Activated CD4-positive, alpha-beta T cell treated with anti-CD3 and anti-CD28 coated beads, Interleukin-2, amount 50 U/mL, for 1 hour (primary cell): ENCODE measurements at places on chromosomes 16 and 17.

GRCh38 chr17:55677446-55677845 lies 45.2 kb downstream of the TMEM100 start:
- DNase-seq, result no peak

DNA sequence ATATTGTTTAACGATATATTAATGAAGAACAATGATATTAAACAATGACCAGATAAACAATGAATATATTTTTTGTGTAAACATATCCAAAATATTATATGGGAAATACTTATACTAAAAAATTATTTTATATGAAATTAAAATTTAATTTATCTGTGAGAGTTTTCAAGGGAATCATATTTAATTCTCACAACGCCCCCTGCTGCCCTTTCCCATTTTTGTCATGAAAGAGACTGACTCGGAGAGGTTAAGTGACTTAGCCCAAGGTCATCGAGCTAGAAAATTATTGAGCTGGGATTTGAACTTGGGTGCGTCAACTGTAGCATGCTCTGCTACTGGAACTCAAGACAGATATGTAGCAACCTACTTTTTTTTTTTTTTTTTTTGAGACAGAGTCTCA lies 7.2 kb upstream of the MYCBPAP start:
- peak; percentile 30 for DNase-seq

DNA sequence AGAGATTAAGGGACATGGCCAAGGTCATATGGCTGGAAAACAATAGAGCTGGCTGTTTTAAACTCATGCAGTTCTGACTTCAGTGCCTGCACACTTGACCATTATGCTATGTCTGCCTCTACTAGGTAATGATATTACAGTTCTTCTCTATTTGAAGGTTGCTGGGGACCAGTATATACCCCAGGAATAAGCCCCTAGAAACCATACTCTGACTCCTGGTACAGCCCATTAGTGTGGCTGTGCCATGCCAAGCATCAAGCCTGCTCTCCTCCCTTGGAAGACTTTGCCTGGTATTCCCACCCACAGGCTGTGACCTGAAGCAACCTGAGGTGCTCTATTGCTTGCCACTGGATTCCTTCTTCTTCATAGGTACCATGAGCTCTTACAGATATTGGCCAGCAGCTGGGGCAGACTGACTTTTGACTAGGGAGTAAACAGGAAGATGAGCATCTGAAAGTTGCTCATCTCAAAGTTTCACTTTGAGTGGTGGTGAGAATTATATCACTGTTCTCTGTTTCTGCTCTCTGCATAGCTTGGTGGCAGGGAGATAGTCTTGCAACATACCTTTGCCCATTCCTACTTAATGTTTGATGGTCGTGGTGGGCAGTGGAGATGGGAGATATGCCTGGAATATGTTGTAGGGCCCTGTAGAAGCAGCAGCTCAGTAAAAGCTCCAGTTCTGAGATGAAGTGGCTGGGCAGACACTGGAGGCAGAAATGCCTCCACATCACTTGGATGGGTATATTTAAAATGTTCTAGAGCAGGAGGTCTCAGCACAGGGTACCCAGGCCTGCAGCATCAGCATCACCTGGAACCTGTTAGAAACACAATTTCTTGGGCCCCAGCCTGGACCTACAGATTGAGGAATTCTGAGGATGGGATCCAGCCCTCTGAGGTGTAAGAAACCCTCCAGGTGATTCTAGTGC lies 274.7 kb downstream of the HS3ST4 start:
- no peak for DNase-seq

DNA sequence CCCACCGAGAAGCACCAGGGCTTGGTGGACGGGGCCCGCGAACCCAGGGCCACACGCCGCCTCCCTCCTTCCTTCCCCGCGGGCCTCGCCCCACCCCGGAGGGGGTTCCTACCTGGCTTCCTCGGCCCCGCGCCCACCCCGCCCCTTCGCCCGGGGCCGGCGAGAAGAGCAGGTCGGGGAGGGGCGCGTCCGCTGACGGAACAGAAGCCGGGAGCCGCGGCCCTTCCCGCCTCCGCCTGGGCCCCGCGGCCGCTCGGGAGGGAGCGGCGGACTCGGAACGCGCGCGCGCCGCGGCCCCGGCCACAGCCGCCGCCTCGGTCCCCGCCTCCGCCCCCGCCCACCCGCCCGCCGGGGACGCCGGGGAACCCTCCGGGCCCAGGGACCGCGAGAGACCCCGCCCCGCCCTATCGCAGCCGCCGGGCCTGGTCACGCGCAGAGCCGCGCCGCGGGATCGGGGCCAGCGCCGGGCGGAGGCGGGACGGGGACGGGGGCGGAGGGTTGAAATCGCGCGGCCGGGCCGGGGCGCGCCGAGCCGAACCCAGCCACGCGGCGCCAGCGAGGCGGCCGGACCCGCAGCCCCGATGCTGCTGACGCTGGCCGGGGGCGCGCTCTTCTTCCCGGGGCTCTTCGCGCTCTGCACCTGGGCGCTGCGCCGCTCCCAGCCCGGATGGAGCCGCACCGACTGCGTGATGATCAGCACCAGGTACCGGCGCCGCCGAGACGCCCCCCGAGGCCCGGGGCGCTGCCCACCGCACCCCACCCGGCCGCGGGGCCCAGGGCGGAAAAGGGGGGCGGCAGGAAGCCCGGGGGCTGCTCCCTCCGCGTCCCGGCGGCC lies at the start of gene TLCD3A:
Gene TLCD3A, plus strand, starts transcription at position 530 of the 835 bp plus-strand sequence. Its CDS starts 52 bp downstream, at position 582.
- DNase-seq, result peak; percentile 44

GRCh38 chr17:78991017-78991738 lies 11.5 kb upstream of the LGALS3BP start:
- DNase-seq, result no peak

GRCh38 chr16:17177959-17178905 lies 292.5 kb downstream of the XYLT1 start:
- DNase-seq, result no peak

DNA sequence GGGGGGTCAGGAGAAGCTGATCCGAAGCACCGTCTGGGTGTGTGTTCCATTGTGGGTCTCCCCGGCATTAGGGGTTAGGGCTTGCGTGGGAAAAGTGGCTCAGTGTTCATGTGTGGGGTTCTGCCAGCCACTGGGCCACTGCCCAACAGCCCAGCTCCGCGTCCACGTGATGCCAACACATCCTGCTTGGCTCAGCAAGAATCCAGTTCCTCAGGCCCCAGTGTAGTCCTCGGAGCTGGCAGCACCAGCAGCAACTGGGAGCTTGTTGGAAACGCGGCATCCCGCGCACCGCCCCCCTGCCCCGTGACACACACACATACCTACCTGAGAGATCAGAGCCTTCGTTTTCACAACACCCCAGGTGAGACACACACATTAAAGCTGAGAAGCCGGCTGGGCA lies 18.9 kb downstream of the LGALS9 start:
- DNase-seq, result no peak

- DNase-seq, result no peak
Observed at GRCh38 chr17:8728971-8729370, 15.7 kb downstream of the CCDC42 start.

DNA sequence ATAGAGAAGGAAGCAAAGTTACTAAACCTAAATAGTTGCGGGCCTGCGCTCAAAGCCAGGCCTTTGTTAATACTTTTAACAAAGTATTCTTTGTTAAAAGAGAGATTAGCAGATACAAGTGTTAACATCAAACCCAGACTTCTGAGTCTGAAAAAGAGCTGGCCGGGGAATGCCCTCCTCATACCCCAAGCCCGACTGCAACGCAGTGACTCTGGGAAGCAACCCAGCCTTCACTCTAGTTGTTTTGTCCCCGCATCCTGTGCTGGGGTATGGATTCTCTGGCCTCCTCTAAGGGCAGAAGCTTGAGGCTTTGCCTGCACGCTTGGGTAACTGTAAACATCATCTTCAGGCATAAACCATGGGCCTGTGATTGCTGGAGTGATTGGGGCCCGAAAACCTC lies 48.3 kb downstream of the ADCY7 start:
- no peak for DNase-seq

DNA sequence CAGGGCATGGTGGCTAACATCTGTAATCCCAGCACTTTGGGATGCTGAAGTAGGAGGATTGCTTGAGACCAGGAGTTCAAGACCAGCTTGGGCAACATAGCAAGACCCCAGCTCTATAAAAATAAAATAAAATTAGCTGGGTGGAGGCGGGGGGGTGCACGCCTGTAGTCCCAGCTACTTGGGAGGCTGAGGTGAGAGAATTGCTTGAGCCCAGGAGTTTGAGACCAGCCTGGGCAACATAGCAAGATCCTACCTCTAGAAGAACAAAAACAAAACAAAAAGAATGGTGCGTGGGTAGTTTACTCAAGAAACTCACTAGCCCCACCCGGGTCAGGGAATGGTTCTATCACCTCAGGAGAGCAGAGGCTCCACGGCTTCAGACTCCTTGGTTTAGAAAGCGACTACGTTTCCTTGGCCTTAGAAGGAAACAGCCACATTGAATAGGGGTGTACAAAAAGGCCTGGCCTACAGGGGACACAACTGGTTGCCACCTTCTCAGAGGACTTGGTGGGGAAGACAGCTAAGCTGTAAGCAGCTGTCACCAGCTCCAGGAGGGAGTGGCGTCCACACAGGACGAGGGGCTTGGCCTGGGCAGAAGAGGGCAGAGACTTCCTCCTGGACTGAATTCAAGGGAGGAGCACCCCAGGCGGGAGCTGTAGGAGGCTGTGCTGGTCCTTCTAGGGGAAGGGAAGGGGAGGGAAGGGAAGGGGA lies 716 bp downstream of the TK1 start:
- no peak for DNase-seq

DNA sequence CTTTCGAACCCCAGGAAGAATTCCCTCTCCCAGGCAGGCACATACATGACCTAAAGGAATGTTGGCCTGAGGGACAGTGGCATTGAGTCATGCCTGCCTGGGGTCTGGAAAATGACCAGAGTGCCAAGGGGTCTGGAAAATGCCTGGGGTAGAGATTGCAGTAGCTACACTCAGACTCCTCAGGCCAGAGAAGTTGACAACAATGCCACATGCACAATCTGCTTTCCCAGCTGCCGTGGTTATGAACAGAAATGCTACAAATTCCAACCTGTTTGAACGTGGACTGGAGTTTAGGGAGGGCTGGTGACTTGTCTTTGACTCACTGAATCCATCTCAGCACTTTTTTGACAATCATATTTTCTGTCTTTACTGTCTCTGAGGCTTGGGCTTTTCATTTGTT lies 250.0 kb downstream of the ABCC12 start:
- DNase-seq, result no peak

GRCh38 chr16:81987706-81988105 lies 23.6 kb downstream of the SDR42E1 start:
- no peak for DNase-seq

- no peak for DNase-seq
Observed at GRCh38 chr16:85136213-85136701, 24.0 kb upstream of the CIBAR2 start.

GRCh38 chr17:13596241-13596923 lies 5.3 kb downstream of the HS3ST3A1 start:
- no peak for DNase-seq

DNA sequence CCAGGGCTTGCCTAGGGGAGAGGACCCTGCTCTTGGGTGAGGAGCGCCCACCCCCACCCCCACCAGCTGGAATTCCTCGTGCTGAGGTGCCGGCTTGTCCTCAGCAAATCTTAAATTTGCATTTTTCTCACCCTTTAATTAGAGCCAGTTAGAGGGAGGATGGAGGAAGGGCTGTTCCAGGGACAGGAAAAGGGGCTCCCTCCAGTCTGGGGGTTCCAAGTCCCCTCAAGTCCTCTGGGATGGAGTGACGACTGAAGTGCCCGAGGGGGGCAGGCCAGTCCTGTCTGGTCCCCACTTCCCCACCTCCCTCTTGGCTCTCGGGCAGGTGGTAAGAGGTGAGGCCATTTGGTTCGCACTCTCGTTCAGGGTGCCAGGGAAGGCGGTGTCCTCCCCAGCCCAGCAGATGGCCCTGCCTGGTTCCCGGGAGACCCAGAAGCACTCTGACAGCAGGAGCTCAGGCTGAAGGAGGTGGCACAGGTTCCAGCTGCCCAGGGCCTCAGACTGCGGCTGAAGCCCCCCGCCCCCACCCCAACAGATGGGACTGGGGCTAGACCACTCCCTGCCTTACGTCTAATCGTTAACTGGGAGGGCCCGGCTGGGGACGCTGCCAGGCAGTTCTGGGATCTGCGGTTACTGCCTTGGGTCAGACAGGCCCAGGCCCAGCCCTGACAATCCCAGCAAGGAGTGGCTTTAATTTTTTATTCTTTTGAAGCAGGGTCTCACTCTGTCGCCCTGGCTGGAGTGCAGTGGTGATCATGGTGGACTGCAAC lies 2.2 kb downstream of the RAB26 start:
- DNase-seq, result no peak

- DNase-seq, result no peak
Observed at GRCh38 chr17:5283571-5284315, 1.7 kb downstream of the RABEP1 start.

DNA sequence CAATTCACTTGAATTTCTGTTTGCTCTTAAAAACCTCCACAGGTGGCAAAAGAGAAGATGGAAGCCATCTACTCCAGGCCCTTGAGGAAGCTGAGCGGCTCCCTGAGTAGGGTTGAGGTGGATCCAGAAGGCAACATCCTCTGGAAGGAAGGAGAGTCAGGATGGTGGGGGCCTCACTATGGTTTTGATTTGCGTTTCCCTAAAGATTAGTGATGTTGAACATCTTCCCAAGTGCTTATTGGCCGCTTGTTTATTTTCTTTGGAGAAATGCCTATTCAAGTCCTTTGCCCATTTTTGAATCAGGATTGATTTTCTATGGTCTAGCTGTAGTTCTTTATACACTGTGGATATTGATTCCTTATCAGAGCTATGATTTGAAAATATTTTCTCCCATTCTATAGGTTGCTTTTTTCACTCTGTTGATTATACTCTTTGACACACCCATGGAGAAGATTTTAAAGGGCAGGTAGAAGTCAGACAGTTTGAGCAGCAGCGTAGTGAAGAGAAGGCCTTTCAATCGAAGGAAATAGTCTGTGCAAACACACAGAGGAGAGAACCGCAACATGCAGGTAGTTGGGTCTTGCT lies 58.6 kb downstream of the WSB1 start:
- no peak for DNase-seq

- DNase-seq, result no peak
Observed at GRCh38 chr16:82936941-82937551, 310.3 kb downstream of the CDH13 start.

DNA sequence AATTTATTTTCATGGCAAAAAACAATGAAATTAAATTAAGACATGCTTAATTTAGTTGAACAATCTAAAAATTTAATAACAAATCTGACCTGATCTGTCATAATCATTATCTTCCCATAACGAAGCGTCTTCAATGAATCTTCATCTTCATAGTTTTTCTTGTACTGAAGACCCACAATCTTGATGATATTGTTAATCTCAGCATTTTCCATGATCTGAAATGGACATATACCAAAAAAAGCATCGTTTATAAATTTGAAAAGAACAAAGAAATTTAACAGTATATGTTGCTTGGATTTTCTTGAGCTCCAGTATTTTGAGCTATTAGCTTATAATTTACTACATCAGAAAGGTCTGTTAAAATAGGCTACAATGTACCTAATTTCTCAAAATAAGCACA lies 10.2 kb downstream of the TOP2A start:
- DNase-seq, result no peak

- DNase-seq, result no peak
Observed at GRCh38 chr16:3797904-3798811, 80.8 kb upstream of the TRAP1 start.
